ENCODE measurements at places on chromosomes 6 and 20. TPM values are rescaled to one million over a fixed set of nuclear protein-coding genes. Genes with fewer than 3 reads are reported as not detected.

DNA sequence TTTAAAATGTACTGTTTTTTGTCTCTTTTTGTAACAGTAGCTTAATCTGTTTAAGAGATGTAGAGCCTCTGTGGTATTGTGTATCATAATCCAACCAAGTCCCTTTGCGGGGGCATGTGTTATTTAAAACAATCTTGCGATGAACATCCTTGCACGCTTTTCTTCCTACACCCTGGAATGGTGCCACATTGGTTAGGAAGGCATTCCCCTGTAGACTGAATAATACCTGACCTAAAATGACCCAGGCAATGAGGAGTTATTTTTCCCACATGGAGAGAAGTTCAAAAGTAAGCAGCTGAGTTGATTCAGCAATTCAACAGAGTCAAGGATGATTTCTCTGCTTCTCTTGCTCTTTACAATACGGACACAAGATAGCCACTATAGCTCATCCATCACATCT is 142.0 kb upstream of the PMEPA1 start:
- DNase-seq: no peak

The OPRM1 gene
- not detected for total RNA-seq

GRCh38 chr6:122372647-122373046 is 26.8 kb upstream of the HSF2 start:
- no peak for DNase-seq

The HLA-DOB gene
- 0.58 TPM for total RNA-seq

- no peak for DNase-seq
Observed at GRCh38 chr6:91462241-91462640, 875.4 kb upstream of the MAP3K7 start.

The MLN gene
- not detected for total RNA-seq

DNA sequence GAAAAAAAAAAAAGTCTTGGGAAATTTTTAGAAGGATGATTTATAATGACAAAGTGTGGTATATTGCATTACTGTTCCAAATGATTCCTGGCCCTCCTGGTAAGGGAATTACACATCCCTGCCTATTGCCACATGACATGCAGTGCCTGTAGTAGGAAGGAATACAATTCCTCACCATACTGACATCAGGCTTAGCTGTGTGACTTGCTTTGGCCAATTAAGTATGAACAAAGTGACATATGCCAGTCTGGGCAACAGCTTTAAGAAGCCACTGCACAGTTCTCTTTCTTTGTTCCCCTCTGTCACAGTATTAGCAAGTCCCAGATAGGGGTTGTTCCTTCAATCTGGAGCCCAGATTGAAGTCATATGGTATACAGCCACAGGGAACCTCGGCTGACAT is 100.5 kb downstream of the KIF13A start:
- no peak for DNase-seq

DNA sequence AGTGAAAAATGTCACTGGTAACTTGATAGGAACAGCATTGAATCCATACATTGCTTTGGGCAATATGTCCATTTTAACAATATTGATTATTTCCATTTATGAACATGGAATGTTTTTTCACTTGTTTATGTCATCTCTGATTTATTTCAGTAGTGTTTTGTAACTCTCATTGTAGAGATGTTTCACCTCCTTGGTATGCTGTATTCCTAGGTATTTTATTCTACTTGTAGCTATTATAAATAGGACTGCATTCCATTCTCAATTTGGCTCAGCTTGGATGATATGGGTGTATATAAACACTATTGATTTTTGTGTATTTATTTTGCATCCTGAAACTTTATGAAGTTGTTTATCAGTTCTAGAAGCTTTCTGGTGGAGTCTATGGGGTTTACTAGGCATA is 730.3 kb downstream of the DOK5 start:
- DNase-seq: no peak

- no peak for DNase-seq
Observed at GRCh38 chr6:108711826-108712225, 136.4 kb upstream of the ARMC2 start.

DNA sequence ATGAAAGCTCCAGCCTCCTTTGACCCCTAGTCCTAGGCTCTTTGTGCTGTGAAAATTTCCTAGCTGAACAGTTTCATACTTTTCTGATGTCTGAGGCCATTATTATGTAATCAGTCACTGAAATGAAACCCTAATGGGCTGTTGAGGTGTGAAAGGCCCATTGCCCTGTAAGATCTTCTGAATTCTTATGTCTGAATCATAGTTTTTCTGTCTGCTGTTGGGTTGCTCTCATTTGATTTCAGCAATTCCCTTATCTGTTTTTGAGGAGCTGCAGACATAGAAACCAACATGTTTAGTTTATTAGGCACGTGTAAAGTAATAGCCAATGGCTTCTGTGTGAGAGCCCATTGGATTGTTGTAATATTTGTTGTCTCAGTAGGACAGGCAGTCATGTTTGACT is 118.1 kb downstream of the EYA4 start:
- no peak for DNase-seq

GRCh38 chr20:33923740-33924139 is 70.0 kb upstream of the RALY start:
- DNase-seq: no peak

DNA sequence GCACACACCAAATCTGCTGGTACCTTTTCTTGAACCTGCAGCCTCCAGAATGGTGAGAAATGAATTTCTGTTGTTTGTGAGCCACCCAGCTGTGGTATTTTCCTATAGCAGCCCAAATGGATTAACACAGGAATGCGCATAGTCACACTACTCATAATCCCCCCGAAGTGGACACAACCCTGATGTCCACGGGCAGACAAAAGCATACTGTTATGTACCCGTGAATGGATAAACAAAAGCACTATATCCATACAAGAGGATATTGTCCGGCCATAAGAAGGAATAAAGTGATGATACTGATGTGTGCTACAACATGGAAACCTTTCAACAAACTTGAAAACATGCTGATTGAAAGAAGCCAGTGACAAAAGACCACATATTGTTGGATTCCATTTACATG is 25.1 kb upstream of the RPP40 start:
- no peak for DNase-seq
